ENCODE measurements at places on chromosomes 2 and 18.

- H3K4me1 ChIP-seq: peaks cover 12% of the 10 kb centered on the region
- H3K4me3 ChIP-seq: no peak overlapping the region
- no peaks in the 10 kb centered on the region for H3K27me3 ChIP-seq
- no peak for DNase-seq
- no peak overlapping the region for H3K27ac ChIP-seq
These were observed 50.7 kb downstream of the LBH start for GRCh38 chr2:30282081-30282480.

DNA sequence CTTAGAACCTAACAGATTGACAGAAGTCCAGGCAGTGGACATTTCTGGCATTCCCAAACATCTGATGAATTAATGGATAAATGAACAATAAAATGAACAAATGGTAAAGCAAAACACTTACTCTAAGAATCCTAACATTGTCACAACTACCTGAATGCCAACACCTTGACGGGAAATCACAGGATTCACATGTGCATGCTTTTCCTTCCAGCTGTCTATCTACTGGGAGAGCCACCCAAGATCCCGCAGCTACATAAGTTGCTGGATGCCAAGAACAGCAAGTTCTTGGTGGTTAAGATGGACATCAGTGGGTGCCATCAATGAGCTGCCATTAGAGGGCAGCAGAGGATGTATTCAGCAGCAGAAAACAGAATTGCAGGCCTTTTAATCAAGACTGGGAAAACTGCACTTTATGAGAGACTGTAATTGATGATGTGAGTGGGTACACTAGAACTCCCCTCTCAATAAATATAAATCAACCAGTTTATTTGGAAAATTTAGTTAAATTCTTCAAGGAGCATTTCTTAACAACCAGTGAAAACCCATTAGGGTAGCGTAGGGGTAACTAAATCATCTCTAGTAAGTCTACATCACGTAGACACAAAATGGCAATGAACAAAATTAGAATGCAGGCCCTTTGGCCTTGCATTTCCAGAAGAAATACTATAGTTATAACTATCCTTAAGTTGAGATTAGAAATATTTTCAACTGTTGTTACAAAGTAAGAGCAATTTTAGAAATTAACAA is 45.6 kb downstream of the SESTD1 start:
- H3K36me3 ChIP-seq: no peaks in the 10 kb centered on the region
- no peaks in the 10 kb centered on the region for H3K4me1 ChIP-seq
- H3K27me3 ChIP-seq: no peaks in the 10 kb centered on the region
- no peak overlapping the region for H3K27ac ChIP-seq
- no peak for DNase-seq

DNA sequence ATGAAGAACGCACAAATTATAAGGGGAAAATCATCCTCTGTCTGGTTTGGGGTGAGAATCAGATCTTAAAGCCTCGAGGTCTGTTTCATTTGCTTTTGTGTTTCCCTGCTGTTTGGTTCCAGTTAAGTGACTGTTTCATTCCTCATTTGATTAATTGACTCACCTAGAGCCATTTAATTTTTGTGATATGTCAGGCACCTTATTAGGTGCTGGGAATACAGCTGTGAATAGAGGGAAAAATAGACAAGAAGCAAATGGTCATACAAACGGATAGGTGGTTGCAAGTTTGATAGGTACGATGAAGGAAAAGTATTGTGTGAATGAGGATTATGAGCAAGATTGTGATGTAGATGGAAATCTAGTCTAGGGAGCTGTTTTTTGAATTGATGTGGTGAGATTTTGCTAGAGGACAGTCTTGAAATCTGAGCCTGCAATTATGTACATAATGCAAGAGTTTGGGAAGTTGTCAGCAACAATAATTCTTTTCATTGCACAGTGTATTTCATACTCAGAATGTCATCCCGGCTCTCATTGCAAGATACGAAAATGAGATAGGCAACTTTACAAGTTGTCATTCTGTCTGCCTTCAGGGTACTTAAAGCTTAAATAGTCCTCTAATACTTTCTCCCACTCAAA is 2.2 kb downstream of the ACSL3 start:
- no peak for DNase-seq
- H3K27me3 ChIP-seq: no peaks in the 10 kb centered on the region
- H3K4me1 ChIP-seq: peaks cover 6% of the 10 kb centered on the region
- H3K27ac ChIP-seq: no peak overlapping the region
- H3K36me3 ChIP-seq: peaks cover 3% of the 10 kb centered on the region

DNA sequence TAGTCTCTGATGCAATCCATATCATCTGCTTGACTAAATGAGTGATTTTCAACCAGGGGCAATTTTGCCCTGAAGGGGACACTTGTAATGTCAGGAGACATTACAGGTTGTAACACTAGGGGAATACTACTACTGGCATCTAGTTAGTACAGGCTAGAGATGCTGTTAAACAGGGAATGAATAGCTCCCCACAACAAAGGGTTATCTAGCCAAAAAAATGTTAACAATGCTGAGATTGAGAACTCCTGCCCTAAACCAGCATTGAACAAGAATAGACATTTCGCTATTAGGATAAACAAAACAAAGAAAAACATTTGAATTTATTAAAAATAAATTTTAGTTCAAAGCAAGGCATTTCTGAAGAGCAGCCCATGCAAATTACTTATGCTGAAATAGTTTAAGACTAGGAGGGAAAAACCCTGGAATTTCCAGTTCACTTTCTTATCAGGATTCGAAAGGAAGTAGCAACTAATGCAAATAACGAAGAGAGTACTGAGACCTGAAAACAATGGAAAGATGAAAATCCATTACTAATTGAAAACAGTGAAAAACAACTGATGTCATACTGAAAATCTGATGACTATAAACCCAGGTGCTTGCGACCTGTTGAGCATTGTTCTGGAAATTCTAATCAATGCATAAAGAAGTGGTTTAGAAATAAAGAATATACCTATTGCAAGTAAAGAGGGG is 53.1 kb downstream of the CAB39 start:
- peaks cover 34% of the 10 kb centered on the region for H3K4me1 ChIP-seq
- H3K36me3 ChIP-seq: peaks cover 28% of the 10 kb centered on the region
- DNase-seq: no peak
- no peak overlapping the region for H3K27ac ChIP-seq

- no peak overlapping the region for H3K4me3 ChIP-seq
- no peak for DNase-seq
- H3K4me1 ChIP-seq: peaks cover 6% of the 10 kb centered on the region
- H3K27me3 ChIP-seq: no peaks in the 10 kb centered on the region
- no peak overlapping the region for H3K27ac ChIP-seq
- H3K36me3 ChIP-seq: no peaks in the 10 kb centered on the region
These were observed 47.0 kb upstream of the ST3GAL5 start for GRCh38 chr2:85935746-85936208.

- H3K36me3 ChIP-seq: no peaks in the 10 kb centered on the region
- no peaks in the 10 kb centered on the region for H3K4me1 ChIP-seq
- no peaks in the 10 kb centered on the region for H3K27me3 ChIP-seq
- no peak overlapping the region for H3K27ac ChIP-seq
These were observed 334.1 kb upstream of the MYT1L start for GRCh38 chr2:2664989-2665833.

DNA sequence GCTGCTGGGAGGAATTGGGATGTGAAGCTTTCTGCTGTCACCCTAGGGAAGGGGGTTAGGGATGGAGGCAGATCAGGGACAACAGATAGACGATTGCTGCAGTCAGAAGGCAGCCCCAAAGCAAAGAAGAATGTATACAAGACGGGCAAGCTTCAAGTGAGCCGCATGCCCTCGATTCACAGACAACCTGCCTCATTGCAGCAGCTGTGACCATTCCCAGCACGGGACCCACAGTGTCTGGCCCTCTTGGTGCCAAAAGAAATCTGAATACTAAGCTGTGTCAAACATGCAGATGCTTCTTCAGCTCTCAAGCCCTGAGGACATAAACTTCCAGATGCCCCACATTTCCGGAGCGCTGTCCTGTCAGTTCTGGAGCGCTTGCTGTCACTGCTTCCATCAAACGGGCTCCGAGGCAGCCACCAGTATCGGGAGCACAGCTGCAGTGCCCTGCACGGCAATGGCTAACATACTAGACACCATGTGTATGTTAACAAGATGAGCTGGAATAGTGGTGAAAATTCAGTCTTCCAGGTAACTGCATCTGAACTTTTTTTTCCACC is 33.8 kb downstream of the PRELID3A start:
- no peak overlapping the region for H3K27ac ChIP-seq
- no peak for DNase-seq
- H3K4me1 ChIP-seq: peaks cover 6% of the 10 kb centered on the region
- no peaks in the 10 kb centered on the region for H3K36me3 ChIP-seq

- H3K4me3 ChIP-seq: no peak overlapping the region
- DNase-seq: peak; percentile 18
- no peak overlapping the region for H3K27ac ChIP-seq
- H3K4me1 ChIP-seq: no peaks in the 10 kb centered on the region
- H3K27me3 ChIP-seq: peaks cover 11% of the 10 kb centered on the region
These were observed 19.5 kb downstream of the SLC25A52 start for GRCh38 chr18:31741097-31741735.

DNA sequence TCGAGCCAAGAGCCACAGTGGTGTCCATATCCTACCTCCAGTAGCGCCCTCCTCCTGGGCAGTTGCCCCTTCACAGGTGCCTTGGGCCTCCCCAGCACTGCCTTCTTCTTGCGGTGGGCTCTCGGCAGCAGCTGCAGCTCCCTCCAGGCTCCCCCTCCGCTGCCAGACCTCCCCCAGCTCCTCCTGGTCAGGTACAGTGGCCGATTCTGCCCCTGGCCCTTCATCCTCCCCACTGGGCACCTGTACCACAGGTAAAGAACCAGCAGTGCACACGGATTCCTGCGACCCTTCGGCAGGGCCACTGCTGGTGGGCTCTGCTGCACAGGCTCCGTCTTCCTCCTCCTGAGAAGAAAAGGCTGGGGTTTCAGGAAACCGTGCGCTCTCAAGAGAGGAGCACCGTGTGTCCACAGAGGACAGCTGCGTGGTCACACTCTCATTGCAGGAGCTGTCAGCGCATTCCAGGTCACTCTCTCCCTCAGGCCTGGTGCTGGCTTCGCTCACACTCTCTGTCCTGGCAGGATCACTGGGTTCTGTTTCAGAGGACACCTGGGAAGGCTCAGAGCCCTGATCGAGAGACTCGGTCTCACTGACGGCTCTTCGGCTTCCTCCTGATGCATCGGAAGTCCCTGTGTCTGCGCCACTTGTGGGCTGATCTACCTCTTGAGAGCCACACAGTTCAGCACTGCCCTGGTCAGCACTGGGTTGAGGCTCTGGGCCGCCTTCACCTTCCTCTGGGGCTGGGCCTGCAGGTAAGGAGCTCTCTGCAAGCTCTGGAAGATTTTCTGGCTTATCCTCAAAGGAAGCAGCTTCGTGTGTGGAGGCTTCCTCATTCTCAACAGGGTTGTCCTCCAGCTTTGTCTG is 147.4 kb upstream of the STK17B start:
- H3K4me3 ChIP-seq: no peak overlapping the region
- no peaks in the 10 kb centered on the region for H3K4me1 ChIP-seq
- peaks cover 20% of the 10 kb centered on the region for H3K27me3 ChIP-seq
- H3K36me3 ChIP-seq: no peaks in the 10 kb centered on the region
- no peak overlapping the region for H3K27ac ChIP-seq

DNA sequence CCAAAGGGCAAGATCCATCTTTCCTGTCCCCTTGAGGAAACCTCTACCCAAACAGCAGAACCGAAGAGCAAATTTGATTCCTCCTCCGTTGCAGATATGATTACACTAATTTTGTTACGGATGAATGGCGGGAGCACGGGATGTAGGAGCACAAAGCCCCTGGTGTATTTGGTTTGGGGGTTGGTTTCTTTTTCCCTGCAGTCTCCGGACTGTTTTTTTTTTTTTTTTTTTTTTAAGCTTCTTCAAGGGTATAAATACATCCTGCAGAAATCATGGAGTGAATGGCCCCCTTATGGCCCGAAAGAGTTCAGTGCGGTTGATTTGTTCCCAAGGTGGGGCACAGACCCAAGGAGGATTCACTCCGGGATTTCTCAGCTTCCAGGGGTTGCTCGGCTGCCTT is 135.3 kb upstream of the SH3BP4 start:
- no peaks in the 10 kb centered on the region for H3K36me3 ChIP-seq
- no peak overlapping the region for H3K27ac ChIP-seq
- H3K4me3 ChIP-seq: no peak overlapping the region
- H3K27me3 ChIP-seq: peaks cover 69% of the 10 kb centered on the region
- H3K4me1 ChIP-seq: no peaks in the 10 kb centered on the region

GRCh38 chr2:126368758-126369157 is 287.2 kb upstream of the GYPC start:
- peaks cover 5% of the 10 kb centered on the region for H3K27me3 ChIP-seq
- no peak overlapping the region for H3K4me3 ChIP-seq
- H3K4me1 ChIP-seq: no peaks in the 10 kb centered on the region
- DNase-seq: no peak
- H3K27ac ChIP-seq: no peak overlapping the region

GRCh38 chr2:183519371-183520056 is 395.3 kb downstream of the NUP35 start:
- H3K4me1 ChIP-seq: no peaks in the 10 kb centered on the region
- no peak overlapping the region for H3K4me3 ChIP-seq
- no peaks in the 10 kb centered on the region for H3K27me3 ChIP-seq
- H3K36me3 ChIP-seq: no peaks in the 10 kb centered on the region
- no peak for DNase-seq
- no peak overlapping the region for H3K27ac ChIP-seq

GRCh38 chr2:59684116-59684770 is 869.2 kb downstream of the BCL11A start:
- no peaks in the 10 kb centered on the region for H3K36me3 ChIP-seq
- H3K4me1 ChIP-seq: no peaks in the 10 kb centered on the region
- H3K4me3 ChIP-seq: no peak overlapping the region
- no peak overlapping the region for H3K27ac ChIP-seq
- no peak for DNase-seq

GRCh38 chr18:13834496-13835015 is 10.6 kb downstream of the MC5R start:
- H3K27me3 ChIP-seq: peaks cover 47% of the 10 kb centered on the region
- no peak for DNase-seq
- no peak overlapping the region for H3K4me3 ChIP-seq
- H3K4me1 ChIP-seq: no peaks in the 10 kb centered on the region
- H3K27ac ChIP-seq: no peak overlapping the region

DNA sequence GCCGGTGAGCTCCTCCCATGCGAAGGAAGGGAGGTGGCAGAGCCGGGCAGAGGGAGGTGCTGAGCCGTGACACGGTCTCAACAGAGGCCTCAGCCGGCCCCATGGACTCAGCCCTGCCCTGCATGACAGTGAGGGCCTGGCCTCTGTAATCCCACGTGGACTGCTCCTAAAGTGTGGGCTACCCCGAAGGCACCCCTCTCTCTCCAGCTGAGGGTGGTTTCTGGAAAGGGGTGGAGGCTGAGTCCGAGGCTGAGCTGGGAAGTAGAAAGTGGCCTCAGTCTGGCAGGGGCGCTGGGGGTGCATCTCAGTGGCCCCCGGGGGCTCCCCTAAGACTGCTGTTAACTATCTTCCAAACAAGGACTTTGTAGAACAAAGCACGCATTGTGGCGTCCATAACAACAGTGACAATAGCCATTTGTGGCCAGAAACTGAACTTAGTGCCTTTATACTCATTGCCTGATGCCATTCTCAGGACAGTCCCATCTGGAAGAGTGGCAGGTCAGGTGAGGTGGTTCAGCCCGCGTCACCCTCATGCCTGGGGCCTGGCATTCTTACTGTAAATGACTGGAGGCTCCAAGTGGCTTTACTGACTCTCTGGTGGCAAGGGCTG is 192.4 kb downstream of the TWIST2 start:
- no peak overlapping the region for H3K27ac ChIP-seq
- H3K4me3 ChIP-seq: no peak overlapping the region
- H3K27me3 ChIP-seq: peaks cover 10% of the 10 kb centered on the region
- H3K36me3 ChIP-seq: peaks cover 5% of the 10 kb centered on the region
- no peak for DNase-seq
- no peaks in the 10 kb centered on the region for H3K4me1 ChIP-seq

- no peaks in the 10 kb centered on the region for H3K36me3 ChIP-seq
- H3K4me1 ChIP-seq: peaks cover 28% of the 10 kb centered on the region
- H3K27me3 ChIP-seq: no peaks in the 10 kb centered on the region
- H3K27ac ChIP-seq: no peak overlapping the region
- no peak for DNase-seq
These were observed 6.0 kb downstream of the RSAD2 start for GRCh38 chr2:6883448-6884122.

All from central memory CD8-positive, alpha-beta T cell (primary cell).